ENCODE measurements at places on chromosomes 5 and 9.

DNA sequence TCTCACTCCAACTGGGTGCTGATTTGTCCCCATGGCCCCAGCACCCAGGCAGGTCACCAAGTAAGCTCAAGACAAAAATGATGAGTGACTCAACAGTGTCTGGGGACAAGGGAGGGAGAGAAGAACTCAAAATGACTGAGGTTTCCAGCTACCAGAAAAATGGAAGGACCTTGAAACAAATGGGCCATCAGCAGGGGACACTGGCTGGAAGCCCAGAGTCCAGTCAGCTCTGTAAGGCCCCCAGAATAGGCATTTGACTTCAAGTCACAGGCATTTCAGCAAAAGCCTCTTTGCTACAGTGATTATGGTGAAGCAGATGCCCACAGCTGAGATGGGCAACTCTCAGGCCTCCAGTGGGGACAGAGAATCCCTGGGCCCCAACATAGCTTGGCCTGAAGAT is 139.0 kb upstream of the GABRP start:
- no peak for DNase-seq

DNA sequence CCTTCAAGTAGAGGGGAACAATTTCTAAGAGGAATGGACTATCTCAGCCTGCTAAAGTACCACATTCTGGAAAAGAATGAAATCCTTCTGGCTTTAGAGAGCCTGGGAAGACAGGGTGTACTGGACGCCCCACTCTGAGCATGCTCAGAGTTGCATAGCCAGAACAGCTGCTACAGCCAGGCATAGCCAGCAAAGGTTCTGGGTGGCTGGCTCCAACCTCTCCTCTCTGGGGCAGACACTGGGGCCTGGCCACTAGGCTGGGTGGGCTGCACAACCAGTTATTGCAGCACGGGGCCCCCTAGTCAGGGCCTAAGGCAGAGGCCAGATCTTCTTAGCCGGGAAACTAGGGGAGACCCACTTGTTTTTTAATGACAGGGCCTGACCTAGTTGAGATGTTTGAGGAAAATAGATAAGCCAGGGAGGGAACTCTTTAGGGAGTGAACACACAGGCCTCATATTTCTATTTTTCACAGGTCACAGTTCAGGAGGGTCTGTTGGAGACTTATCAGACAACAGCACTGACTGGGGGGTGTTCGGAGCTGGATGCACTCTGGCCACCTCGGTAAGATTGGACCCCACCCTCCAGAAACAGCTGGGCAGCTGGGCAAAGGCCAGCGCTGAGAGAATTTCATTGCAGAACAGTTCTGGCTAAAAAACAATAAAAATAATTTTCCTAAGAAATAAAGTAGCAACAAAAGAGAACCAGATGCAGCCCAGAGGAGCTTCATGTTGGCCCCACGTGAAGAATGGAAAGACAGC is 142.9 kb downstream of the LPAR1 start:
- DNase-seq, result no peak

DNA sequence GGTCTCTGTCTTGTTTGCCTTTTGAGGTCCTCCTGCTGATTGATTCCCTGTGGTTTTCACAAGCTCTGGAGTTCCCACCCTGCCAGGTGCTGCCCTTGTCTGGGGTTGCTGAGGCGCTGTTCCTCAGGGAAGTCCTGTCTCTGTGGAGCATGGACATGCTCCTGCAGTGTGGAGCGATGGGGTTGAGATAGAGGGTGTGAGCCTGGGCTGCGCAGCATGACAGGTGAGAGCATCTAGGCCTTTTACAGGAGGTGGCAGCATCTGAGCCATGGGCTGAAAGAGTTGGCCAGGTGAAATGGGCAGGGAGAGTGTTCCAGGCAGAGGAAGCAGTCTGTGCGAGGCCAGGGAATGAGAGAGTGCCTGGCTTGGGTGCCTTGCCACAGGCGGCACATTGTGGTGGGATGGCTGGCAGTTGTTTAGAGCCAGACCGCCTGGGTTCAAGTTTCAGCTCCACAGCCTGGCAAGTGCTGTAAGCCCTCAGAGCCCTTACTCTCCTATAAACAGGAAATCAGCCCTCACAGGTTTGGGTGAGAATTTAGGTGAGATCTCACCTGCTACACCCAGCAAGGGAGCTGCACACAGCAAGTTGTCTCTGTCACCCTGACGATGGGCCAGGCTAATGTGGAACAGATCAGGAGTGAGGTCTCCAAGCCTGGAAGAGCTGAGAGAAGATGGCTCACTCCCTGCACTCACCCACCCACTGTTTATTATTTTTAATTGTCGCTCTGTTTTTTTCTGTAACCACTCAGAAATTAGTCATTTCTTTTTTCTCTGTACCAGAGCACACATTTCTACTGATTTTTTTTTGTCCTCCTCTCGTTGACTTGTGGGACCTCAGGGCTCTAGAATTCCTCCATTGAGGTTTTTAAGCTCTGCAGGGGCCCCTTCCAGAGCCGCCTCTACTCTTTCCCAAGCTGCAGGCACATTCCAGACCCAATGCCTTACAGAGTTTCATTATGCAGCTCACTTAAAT is 19.6 kb downstream of the TCOF1 start:
- no peak for DNase-seq

DNA sequence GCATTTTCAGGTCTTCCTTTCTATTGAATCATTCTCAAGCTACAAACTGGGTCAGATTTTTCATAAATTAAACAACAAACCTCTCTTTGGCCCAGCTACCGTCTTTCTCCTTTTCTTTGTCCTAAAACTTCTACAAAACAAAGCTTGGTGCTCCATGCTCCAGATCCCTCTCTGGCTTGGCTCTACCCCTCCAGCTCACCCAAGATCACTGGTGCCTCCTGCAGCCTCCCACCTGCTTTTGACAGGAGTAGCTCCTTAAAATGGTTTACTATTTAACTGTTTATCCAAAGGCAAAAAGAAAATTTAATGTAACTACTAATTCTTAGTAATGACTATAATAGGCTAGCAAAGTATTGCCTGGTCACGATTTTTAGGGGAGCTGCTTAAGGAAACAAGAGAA is 10.7 kb upstream of the SERINC5 start:
- no peak for DNase-seq

DNA sequence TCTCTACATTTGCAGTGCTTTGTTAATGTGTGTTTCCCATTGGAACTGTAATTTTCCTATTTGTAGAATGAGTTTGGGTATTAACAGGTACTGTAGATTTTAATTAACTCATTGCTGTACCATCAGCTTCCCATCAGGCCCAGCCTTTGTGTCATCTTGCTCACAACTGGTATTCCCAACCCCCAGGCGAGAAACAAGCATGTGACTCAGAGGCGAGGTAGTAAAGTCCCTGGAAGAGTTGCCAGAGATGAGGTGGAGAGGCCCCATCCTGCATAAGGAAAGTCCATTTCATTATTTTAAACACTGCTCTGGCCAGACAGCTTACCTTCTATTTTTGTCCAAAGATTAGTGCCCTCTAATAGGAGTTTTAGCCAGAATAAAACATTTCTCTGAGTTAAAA is 29.9 kb downstream of the ADCY2 start:
- DNase-seq, result no peak

DNA sequence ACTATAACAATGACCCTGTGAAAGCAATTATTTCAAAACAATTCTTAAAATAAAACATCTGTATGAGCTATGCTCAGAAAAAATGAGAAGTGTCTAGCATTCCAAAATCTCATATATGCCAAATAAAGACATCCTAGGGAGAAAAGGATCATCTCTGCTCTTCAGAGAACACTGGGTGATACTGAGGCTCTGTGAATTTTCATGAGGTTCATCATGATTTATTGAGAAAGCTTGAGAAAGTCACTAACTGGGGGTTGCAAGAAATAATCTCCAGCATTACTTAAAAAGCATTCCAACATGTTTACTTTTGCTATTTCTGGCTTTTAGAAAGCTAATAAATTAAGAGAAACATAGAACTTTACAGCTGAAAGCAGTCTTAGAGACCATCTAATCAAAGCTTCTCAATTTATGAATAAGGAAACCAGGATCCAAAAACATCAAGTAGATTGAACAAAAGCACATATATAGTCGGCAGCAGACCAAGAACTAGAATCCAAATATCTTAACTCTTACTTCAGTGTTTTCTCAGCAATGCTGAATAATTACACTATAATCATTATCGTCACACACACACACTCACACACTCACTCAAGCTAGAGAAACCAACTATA is 372.8 kb downstream of the NR2F1-AS1 start:
- no peak for DNase-seq

DNA sequence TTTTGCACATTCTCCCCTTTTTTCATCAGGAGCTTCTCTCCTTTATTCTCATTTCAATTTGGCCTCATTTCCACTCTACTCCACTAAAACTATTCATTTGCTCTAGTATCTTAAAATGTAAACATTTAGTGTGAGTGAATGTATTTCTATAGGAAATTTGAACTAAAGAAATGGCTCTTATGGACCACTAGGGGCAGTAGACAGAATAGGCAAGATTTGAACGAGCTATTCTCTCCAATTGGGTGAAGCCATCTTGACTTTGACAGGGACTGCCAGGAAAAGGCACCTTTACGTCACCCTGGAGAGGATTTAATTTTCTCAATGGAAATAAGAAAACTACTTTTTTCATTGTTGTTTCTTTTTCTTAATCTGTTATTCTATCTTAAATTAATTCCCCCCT is 666.3 kb downstream of the DNAH5 start:
- no peak for DNase-seq

DNA sequence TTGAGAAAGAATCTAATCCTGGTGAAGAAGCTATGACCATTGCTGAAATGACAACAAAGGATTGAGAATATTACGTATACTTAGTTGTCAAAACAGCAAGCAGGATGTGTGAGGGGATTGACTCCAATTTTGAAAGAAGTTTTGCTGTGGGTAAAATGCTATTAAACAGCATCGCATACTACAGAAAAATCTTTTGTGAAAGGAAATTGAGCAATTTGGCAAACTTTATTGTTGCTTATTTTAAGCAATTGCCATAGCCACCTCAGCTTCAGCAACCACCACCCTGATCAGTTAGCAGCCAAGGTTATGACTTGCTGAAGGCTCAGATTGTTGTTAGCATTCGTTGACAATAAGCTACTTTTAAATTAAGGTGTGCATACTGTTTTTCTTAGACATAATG is 22.5 kb upstream of the ARL14EPL start:
- DNase-seq, result no peak

- DNase-seq, result no peak
These were observed 46.4 kb upstream of the SELENOP start for GRCh38 chr5:42858031-42858643.

- no peak for DNase-seq
These were observed 158.9 kb upstream of the EGFLAM start for GRCh38 chr5:38099205-38100168.

DNA sequence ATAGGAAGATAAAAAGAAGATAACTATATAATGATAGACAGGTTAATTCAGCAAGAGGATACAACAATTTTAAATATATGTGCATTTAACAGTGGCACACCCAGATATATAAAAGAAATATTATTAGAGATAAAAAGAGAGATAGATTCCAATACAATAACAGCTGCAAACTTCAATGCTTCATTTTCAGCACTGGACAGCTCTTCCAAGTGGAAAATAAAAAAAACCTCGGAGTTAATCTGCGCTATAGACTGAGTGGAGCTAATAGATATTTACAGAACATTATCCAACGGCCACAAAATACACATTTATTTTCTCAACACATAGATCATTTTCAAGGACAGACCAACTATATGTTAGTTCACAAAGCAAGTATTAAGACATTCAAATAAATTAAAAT is 1229.5 kb upstream of the CDH6 start:
- DNase-seq, result no peak

DNA sequence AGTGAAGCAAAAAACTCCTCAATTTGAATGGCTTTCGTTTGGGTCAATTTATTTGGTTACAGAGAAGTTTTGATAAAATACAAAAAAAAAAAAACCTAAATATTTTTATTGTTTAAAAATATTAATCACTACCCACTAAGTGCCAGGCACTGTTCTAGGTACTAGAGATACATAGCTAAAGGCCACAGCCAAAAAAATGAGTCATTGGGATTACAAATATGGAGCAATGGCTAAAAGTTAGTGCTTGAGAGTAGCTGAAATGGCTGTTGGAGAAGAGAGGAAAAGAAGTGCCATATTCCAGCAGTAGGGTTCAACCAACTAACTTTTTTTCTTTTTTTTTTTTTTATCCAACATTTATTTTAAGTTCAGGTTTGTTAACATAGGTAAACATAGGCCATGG is 130.1 kb upstream of the PTGER4 start:
- no peak for DNase-seq

DNA sequence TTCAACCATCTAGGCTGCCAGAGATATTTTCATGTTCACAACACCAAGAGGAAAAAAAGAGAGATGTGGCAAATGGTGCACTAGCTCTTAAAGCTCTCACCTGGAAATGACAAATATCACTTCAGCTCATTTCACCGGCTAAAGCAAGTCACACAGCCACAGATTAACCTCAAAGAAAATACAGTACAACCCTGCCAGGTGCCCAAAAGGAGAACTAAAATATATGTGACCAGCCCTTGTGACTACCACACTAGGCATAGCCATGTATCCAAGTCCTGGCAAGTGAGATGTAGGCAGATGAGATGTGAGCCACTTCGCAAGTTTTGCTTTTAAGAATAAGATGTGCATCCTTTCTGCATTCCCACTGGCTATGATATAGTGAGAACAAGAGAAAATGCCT is 41.4 kb downstream of the AGTPBP1 start:
- no peak for DNase-seq

GRCh38 chr9:76269789-76270188 is 124.4 kb downstream of the RFK start:
- DNase-seq, result no peak

DNA sequence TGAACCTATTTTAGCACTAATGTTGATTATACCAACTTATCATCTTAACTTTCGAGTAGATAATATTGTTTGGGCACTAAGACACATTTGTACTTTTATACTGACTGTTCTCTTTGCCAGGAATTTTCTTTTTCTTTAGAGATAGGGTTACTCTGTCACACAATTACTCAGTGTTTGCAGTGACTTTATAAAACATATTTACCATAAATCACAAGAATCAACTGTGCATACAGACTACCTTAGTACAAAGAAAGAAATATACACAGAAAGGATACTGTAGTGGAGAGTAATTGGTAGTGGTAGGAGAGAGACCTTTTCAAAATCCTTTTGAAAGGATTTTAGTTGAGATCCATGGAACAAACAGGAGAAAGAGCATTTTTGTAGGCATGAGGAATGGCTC is 40.3 kb downstream of the KIAA1958 start:
- no peak for DNase-seq

- DNase-seq, result no peak
These were observed 41.5 kb downstream of the DCP2 start for GRCh38 chr5:113017881-113018635.

- DNase-seq, result no peak
These were observed 3.6 kb downstream of the CEP78 start for GRCh38 chr9:78239506-78239905.

- no peak for DNase-seq
These were observed 62.0 kb upstream of the DAB2 start for GRCh38 chr5:39486790-39487189.

DNA sequence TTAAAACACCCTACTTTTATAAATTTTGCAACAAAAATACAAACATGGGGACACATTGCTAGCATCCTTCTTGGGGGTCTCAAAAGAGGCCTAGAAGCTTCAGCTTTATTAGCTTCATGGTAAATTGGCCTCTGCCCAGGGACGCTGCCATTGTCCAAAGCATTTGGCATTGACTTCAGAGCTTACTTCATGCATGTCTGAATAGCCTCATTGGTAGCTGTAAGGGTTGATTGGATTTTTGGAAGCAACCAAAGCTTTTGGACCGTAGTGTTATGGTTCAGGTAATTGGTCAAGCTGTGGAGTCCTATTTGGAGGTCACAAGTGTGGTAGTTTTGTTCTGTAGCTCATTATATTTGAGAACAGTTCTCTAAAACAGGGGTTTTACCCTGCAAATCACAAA is 411.7 kb upstream of the SLC24A2 start:
- DNase-seq, result no peak
